ENCODE measurements at places on chromosomes 11 and 22.
A peak's percentile ranks its signal among the peaks of the same experiment; 100 is the strongest.

- no peak for DNase-seq
These were observed 852 bp downstream of the TRAF6 start for GRCh38 chr11:36509201-36509639.

DNA sequence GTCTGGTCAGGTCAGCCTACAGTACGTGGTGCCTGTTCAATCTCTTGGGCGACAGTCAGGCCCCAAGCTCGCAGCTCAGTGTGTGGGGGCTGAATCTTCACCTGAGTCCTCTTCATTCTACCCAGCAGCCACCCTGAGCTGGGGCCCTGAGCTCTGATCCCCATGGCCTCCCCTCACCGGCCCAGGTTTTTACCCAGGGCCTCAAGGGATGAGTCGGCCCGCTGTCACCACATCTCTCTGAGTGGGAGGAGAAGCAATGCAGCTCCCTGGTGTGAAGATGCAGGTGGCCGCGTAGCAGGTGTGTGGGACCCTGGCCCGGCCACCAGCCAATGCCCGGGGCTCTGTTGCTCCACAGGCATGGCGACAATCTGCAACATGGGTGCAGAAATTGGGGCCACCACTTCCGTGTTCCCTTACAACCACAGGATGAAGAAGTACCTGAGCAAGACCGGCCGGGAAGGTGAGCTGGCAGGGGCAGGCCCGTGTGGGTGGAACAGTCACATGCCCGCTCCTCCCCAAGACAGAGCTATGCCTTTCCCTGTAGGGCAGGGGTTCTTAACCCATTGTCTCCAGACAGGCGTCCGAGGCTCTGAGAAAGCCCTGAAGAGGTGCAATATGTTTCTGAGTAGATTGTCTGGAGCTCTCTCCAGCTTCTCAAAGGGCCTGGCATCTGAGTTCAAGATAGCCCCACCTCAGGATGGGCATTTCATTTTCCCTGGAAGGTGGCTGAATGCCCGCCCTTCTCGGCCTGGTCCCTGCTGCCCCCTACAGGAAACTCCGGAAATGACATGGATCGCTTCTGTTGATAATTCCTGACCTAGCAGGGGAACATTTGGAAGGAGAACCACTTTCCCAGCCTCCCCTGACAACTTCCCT lies 26.9 kb downstream of the POLR3H start:
- DNase-seq, result no peak

- peak; percentile 71 for DNase-seq
These were observed 84.7 kb upstream of the WNT7B start for GRCh38 chr22:46061501-46062231.

DNA sequence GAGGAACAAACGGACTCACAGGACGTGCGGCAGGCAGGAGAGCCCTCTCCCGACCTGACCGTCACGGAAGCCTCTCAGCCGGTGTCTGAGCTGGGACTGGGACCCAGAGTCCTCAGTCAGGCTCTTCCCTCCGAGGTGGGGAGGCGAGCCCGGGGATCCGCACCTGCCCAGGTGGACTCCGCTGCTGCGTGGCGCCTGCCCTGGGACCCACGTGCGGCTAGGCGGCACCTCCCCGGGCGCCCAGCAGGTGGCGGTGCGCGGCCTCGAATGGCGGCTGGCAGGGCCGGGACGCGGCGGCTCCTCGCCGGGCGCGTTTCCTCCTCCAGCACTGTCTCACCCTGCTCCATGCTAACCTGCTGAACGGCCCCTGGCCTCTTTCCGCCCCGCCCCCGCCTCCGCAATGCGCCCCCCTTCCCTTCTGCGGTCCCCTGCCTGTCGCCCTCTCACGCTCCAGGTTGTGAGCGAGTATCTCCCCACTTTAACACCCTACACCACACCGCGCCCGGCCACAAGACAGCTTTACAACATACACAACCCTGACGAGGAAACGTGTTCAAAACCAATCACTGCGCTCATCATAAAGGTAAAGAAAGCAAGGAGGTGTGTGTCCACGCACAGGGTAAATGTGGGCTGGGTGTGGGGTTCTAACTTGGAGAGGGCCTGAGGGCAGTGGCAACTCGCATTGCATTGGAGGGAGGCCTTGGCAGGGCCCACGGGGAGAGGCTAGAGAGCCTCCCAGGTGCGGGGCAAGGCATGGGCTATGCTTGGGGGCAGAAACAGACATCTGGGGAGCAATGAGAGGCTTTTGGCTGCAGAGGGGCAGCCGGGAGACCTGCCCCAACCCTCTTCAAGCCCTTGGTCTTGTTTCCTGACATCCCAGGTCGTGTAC lies 25.9 kb upstream of the ATXN10 start:
- peak; percentile 89 for DNase-seq
